Coronary artery (tissue), 2 donors: ENCODE measurements at places on chromosomes 2 and 18.
A peak's percentile ranks its signal among the peaks of the same experiment; 100 is the strongest.

DNA sequence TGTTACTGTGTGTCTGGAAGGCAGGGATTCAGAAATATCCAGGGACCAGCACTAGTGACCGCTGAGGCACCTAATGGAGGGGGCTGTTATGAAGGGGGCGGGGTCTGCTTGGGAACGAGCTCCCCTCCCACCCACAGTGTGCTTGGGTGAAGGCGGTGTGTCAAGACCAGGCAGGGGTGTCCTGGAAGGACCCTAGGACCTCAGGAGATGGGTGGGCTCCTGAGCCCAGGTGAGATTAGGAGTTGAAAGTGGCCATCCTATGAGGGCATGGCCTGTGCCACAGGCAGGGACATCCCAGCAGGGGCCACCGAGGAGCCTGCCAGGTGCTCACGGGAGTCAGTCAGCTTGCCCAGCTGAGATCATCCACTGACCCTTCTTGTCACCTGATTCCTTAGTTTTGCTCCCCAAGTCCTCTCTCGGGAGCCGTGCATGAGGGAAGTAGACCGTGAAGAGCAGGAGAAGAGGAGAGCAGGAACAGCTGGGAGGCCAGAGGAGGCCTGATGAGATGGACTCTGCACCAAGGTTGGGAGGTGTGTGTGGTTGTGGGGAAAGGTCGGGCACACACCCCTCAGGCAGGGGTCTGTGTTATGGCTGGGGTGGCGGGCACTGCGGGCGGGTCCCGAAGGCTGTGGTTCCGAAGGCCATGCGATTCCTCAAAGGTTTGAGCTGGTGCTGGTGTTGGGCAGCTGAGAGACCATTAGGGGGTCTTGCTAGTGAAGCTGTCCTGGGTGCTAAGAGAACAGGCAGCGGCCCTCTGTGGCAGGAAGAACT lies 180.9 kb upstream of the HS6ST1 start:
- DNase-seq = peak; percentile 54

- DNase-seq = no peak
Observed at GRCh38 chr18:5318061-5318700, 22.7 kb upstream of the ZBTB14 start.

GRCh38 chr2:237927986-237928385 lies 38.8 kb upstream of the UBE2F start:
- no peak for DNase-seq

DNA sequence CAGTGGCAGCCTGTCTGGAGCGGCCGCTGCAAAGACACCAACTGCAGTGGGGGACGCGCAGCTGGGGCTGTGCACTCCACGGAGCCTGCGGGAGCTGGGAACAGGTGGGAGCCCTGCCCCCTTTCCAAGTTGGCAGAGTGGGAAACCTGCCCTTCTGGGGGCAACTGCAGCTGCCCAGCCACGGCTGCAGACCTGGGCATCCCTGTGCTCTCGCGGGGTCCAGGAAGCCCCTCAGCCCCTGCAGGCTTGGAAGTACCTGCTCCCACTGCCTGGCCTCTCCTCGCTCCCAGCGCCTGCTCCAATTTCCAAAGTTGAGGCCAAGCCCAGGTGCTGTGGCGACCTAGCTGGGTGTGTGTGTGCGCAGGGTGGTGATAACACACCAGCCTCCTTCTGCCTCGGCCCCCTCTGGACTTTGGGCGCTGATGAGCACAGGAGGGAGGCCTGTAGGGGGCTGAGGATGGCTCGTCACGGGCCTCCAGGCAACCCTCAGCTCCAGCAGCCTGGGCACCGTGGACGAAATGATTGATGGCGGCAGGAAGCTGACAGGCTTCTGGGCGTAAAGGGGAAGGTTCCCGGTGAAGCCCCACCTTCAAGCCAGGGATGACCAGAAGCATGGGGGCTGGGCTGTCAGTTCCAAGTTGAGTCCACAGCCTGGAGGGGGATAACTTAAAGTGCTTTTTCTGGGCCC lies 76.9 kb downstream of the PTPN4 start:
- no peak for DNase-seq

DNA sequence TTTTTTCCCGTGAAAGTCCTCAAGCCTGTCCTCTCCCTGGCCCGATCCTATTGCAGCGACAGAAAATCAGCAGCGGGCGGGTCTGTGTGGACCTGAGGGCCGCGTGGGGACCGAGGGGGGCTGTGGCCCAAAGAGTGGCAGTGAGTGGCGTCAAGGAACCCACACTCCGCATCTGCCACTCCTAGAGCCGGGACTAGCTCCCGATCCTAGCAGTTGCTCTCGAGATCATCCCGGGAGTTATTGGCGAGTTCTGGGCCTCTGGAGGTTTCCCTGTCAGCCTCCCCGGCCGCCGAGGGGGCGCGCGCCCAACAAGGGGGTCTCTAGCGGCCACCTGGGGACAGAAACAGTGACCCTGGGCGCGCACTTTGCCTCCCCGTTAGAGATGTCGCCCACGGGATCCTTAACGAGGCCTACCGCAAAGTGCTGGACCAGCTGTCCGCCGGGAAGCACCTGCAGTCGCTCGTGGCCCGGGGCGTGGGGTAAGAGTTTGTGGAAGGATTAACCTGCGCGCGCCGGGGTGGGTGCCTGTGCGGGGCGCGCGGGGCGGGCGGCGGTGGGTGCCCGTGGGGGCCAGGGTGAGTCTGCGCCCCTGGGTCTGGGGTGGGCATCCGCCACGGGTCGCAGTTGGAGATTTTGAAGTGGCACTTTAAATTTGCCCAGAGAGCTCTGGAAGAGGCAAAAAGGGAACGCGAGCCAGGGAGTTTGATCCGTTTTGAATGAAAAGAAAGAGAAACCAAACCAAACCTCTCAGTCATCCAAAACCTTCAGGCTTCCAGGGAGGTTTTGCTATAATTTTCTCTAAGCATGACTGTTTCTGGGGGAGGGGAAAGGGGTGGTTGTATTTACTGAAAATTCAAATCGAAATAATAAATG lies 3.5 kb downstream of the ADCYAP1 start:
- no peak for DNase-seq

DNA sequence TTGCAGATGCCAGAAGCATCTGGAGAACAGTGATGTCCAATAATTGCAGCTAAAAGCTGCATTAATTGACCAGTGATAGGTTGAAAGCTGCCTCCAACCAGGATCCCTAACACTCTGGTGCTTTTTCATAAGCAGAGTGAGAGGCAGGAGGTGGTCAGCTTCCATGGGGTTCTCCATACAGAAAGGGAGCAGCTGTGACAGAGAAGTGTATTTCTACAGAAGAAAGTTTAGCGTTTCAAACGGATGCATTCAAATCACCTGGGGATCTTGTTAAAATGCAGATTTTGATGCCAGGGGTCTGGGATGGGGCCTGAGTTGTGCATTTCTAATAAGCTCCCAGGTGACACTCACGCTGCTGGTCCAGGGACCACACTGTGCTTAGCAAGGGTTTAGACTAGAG lies 216.5 kb upstream of the NRP2 start:
- DNase-seq = no peak
